Bronchus fibroblast of lung (primary cell): ENCODE measurements at places on chromosomes 3 and 15. TPM values are rescaled to one million over a fixed set of nuclear protein-coding genes. Genes with fewer than 3 reads are reported as not detected.

The GOLGA8S gene
- total RNA-seq = not detected in 2 replicates

The CCDC71 gene
- 32.3 and 37.7 TPM in 2 replicates for total RNA-seq

The NUP210 gene
- total RNA-seq = not detected in 2 replicates

The MRAS gene
- 15.0 and 15.6 TPM in 2 replicates for total RNA-seq

The ABHD2 gene
- 24.2 and 32.4 TPM in 2 replicates for total RNA-seq
